Right ventricle myocardium superior (tissue), 1 donor: ENCODE measurements at places on chromosomes 6 and 20. TPM values are rescaled to one million over a fixed set of nuclear protein-coding genes. Genes with fewer than 3 reads are reported as not detected.
A peak's percentile ranks its signal among the peaks of the same experiment; 100 is the strongest.

- DNase-seq: no peak
Measured at GRCh38 chr20:49668181-49668877, 45.3 kb downstream of the B4GALT5 start.

GRCh38 chr6:19643287-19643686 is 193.9 kb upstream of the ID4 start:
- DNase-seq: no peak

DNA sequence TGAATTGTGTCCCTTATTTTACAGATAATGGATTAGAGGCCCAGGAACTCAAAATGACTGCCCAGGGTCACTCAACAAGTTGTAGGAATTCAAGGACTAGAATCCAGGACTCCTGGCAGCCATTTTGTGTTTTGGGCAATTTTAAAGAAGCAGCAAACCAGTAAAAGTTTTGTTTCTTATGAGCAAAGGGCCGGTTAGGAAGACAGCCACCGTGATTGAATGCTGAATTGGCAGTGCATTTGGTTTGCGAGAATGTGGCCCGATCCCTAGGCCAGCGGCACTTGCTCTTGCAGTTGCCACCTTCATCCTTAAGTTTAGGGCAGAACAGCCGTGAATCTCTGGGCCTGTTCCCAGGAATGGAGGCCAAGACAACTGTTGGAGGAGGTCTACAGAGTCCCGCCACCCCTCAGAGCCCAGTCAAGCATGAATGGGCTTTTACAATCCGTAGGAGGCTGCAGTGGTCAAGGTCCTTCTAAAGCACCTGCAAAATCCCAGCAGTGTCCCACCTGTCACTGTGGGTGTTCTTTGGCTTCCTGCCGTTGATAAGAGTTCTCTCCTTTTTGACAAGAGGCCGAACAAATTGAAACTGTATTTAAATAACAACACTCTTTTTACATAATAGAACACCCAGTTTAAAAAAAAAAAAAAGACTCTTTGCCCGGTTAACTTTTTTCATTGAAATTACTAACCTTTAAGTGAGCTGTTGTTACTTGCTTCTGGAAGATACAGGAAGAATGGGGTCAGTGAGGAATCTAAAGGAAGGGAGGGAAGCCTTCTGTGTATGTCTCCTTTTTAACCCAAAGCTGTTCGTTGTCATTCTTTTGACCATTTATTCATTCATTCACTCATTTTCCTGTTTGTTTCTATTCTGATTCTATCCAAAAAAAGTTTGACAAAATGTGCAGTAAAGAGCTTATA is 68.7 kb downstream of the PHACTR2 start:
- DNase-seq: peak; percentile 30

- DNase-seq: no peak
Measured at GRCh38 chr20:25067102-25067987, 9.4 kb upstream of the ACSS1 start.

DNA sequence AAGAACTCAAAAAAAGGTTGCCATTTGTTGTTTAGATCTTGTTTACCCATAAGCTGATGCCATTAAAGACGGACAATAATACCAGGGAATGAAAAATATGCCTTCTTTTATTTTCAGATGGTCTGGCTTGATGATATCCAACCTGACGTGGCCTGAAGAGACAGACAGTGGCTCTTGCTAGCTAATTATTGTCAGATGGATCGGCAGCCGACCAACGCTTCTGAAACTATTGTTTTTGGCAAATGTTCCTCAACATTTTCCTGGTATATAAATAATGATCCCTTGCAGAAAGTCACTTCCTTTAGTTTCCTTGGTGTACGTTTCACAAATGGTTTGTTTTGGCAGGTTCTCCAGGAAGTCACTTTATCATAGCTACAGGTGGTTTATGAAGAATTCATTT is 290.9 kb upstream of the TSHZ2 start:
- DNase-seq: no peak

DNA sequence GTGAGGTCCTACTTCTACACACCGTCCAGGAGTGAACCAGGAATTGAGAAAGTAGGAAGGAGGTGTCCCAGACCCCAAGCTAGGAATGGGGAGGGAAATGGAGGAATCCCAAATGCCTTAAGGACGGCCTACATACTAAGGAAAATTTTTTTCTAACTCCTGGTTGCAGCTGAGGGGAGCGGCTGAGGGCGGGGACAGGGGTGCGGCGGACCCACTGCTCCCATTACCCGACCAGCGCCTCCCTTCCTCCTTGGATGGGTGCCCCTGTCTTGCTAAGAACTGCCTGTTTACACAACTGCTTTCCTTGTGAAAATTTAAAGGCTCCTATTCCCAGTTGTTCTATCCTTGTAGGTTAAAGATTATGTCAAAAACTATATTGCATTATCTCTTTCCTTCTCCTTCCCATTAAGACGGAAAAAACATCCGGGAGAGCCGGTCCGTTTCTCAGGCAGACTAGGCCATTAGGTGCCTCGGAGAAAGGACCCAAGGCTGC is 699 bp upstream of the HSPA1B start:
- DNase-seq: peak; percentile 93

GRCh38 chr20:7399114-7399513 is 541.1 kb downstream of the HAO1 start:
- DNase-seq: no peak

GRCh38 chr6:18136260-18136659 is 13.8 kb upstream of the NHLRC1 start:
- no peak for DNase-seq

GRCh38 chr6:144234399-144234798 is 50.7 kb upstream of the UTRN start:
- DNase-seq: no peak

DNA sequence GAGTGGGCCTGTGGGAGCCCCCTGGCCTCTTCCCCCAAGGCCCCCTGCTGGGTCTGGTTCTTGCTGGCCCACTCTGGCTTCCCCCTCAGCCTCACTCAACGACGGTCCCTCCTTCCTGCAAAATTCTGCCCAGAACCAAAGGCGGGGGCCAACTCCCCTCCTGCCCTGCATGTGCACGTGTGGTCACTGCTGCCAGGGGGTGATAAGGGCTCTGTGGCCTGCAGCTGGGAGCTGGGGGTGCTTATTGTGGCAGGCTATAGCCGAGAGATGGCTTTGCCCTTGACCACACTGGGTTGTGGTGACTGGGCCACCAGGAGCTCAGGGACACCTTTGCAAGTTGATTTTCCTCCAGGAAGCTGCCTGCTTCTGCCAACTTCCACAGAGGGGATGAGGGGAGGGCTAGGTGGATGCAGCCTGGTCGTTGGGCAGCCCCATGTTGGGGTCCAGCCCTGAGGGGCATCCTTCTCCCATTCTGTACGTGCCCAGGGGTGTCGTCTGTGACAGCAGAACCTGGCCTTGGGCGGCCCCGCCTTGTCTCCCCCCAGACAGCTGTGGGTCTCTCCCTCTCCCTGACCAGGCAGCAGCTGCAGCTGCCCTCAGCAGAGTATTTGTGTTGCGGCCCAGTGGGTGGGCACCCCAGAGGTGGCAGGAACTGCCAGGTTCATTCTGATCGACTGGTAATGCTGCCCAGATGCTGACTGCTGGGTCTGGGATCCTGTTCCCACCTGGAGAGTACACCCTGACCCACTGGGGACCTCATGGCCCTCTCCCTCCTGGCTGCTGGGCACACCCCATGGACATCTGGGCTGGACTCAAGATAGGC is 5.6 kb downstream of the TCEA2 start:
- no peak for DNase-seq

- no peak for DNase-seq
Measured at GRCh38 chr6:81362246-81362645, 390.2 kb downstream of the TENT5A start.

DNA sequence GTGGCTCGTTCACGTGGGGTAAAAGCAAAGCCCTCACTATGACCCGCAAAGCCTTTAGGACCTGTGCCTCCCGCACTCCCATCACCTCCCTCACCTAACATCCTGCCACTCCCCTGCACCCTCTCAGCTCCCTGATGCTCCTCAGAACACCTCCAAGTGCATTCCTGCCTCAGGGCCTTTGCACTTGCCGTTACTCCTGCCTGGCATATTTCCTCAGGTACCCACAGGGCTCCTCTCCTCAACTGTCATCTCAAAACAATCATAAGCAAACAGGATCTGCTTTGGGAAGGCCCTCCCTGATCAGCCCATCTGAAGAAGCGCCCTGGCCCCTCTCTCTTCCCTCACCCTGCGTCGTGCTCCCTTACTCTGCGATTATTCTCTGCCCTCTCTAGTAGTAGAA is 49.1 kb downstream of the FGD2 start:
- no peak for DNase-seq

DNA sequence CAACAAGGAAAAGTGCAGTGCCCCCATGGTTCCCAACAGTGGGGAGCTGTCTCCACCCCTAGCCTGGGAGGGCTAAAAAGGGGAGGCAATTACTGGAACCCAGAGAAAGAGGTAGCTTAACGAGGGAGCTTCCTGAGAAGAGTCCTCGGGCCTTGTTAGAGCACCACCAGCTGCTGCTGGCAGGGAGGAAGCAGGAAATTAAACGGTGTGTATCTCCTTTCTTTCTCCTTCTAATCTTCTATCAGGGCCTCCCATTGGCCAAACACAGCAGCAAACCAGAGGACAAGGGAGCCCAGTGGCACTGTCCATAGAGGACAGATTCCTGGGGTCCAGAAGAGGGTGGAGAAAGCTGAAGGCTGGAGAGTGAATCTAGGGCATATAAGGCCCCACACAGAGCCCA is 7.6 kb upstream of the BTN2A2 start:
- DNase-seq: no peak

DNA sequence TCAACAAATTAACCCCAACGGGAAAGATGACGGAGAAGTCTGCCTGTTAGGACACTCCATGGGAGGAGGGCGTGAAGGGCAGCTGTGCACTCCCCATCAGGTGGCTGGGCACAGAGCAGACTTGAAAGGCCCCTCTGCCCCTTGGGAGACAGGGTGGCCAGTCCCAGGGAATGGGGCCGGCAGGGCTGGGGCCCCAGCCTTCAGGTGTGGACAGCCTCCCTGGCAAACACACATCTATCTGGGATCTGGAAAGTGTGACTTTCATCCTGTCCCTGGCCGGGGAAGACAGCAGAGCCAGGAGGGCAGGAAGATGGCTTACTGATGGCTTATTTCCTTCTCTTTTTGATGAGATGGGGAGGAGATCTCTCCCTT is 4.5 kb upstream of the FRMD1 start:
- DNase-seq: no peak

DNA sequence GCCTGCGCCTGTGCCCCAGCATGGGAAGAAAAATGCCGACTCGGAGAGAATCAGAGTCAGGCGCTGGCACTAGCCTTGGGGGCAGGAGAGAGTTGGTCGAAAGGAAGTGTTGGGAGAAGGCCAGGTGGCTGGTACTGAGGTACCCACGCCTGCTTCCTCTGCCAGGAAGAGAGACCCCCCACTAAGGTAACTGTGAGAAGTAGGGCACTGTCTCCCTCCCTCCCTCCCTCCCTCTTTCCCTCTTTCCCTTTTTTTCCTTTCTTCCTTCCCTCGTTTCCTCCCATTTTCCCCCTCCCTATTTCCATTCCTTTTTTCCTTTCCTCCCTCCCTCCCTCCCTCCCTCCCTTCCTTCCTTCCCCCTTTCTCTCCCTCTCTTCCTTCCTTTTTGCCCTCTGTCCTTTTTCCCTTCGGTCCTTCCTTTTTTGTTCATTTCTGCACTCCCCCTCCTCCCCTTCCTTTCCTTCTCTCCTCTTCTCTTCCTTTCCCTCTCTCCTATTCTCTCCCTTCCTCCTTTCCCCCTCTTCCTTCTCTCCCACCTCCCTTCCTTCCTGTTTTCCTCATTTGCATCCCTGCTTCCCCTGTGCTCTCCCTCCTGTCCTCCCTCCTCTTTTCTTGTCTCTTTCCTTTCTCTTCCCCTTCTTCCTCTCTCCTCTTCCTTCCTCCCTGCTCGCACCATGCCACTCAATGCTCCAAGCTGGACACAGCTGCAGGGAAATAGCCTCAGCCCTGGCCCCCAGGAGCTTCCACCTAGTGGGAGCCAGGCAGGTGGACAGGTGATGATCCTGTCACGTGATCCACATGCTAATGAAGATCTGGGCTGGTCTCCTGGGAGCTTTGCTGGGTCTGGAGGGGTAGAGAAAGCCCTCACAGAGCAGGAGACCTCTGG is 148.0 kb downstream of the DHX35 start:
- no peak for DNase-seq

DNA sequence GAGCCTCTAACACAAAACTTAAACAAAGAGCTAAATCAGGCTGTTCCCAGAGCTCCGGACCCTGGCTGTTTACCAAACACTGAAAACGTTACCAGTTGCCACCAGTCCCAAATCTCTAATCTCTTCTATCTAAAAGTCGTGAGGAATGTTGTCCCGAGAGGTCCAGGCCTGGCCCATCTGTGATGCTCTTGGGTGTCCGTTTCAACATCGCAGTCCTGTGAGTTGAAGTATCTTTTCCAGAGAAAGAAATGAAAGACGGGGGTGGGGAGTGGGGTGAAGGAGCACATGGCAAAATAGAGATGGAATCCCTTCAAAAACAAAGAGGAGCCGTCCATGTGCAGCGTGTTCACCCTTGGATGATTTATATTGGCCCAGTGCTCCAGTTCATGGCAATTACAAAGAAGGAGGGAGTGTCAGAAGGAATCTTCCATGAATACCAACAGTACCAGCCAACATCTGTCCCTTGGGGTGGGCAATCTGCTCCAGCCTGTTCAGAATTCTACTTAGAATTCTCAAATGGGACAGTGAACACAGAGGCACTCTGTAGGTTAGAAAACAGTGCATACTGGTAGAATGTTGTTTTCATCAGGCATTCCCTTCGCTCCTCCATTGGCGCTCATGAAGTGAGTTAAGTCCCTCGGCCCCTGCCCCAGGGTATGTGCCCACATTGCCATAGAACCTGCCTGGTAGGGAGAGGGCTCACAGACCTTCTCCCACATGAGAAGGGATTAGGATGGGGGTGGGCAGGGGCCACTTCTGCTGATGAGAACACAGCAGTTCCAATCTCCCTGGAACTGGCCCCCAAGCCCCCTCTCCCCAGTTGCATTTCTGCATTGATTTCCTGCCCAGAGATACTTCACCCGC is 112.1 kb downstream of the LY86 start:
- DNase-seq: no peak

- no peak for DNase-seq
Measured at GRCh38 chr20:31430568-31431115, 9.8 kb upstream of the DEFB123 start.

GRCh38 chr20:57397693-57398108 is 6.5 kb downstream of the RBM38 start:
- peak; percentile 48 for DNase-seq

GRCh38 chr6:37630281-37630799 is 67.3 kb downstream of the MDGA1 start:
- no peak for DNase-seq

GRCh38 chr6:86487660-86488221 is 449.6 kb upstream of the HTR1E start:
- DNase-seq: no peak

GRCh38 chr6:147586044-147586443 is 77.6 kb downstream of the SAMD5 start:
- no peak for DNase-seq

CENPB gene
- 68.3 TPM for total RNA-seq

SLC44A4 gene
- not detected for total RNA-seq

C20orf204 gene
- 0.38 TPM for total RNA-seq

CCDC170 gene
- total RNA-seq: 0.65 TPM

LST1 gene
- 5.5 TPM for total RNA-seq

TBC1D22B gene
- 5.6 TPM for total RNA-seq

GPX5 gene
- total RNA-seq: not detected

HLA-DQA1 gene
- total RNA-seq: 5.5 TPM

MOG gene
- 10.3 TPM for total RNA-seq

TINAG gene
- 0.16 TPM for total RNA-seq
